ENCODE measurements at places on chromosomes 7 and 10.

DNA sequence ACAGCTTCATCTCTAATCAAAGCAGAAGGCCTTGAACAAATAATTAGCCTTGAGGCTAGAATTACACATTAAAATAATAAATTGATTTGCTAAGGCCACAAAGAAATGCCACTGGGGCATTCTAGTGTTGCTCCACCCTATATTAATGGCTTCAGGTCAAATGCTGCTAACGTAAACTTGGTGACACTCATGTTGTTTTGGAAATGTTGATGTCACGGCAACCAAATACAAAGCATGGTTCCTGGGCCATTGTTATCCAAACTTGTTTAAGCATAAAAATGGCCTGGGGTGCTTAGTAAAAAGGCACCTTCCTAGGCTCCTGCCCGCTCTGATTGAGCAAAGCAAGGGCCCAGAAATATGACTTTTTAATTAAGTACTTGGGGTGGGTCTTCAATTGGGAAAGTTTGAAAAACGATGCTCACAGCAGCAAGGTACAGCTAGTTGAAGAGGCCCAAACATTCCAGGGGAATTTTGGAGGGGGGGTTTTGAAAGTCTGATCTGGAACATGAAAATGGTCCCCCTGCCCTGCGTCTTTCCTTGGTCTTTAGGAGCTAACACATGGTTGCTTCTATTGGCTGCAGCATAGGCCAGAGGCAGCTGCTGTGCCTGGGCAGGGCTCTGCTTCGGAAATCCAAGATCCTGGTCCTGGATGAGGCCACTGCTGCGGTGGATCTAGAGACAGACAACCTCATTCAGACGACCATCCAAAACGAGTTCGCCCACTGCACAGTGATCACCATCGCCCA, 67.8 kb downstream of the ABCC2 start:
- DNase-seq: no peak

- DNase-seq: peak; percentile 6
Observed at GRCh38 chr7:117588352-117588794, 108.5 kb downstream of the CFTR start.

DNA sequence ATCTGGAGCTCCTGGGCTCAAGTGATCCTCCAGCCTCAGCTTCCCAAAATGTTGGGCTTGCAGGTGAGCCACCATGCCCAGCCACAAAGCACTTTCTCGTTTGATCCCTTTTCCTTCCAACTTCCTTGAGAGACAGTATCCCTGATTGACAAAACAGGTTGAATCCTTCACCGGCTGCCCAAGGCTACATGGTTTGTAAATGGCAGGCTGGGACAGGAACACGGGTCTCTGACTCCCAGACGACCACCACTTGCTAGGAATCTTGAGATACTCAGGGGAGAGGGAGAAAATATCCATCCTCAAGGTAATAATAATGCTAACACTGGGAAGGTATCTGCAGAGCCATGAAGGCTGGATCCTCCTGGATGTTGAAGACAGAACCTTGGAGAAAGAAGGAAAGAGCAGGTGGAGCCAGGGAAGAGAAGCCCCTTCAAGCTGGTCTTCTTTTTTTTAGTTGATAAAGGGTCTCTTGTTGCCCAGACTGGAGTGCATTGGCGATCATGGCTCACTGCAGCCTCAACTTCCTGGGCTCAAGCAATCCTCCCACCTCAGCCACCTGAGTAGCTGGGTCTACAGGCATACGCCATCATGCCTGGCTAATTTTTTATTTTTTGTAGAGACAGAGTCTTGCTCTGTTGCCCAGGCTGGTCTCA, 19.8 kb downstream of the MMRN2 start:
- no peak for DNase-seq

DNA sequence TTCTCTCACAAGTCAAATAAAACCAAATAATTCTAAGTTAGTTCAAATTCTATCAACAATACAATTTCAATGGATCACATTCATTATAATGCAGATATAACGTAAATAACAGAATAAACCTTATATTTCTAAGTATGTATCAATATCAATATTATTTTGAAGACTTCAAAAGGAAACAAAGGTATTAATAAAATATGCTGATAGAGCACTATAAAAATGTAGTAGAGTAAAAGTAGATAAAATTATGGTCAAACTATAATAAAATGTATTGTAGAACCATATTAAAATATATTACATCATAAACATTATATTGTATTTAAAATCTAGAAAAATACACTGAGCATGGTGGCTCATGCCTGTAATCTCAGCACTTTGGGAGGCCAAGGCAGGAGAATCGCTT, 23.5 kb upstream of the NRCAM start:
- no peak for DNase-seq

GRCh38 chr7:131733604-131734003, 177.2 kb upstream of the PODXL start:
- no peak for DNase-seq

GRCh38 chr10:66999762-67000545, 74.1 kb downstream of the LRRTM3 start:
- no peak for DNase-seq

DNA sequence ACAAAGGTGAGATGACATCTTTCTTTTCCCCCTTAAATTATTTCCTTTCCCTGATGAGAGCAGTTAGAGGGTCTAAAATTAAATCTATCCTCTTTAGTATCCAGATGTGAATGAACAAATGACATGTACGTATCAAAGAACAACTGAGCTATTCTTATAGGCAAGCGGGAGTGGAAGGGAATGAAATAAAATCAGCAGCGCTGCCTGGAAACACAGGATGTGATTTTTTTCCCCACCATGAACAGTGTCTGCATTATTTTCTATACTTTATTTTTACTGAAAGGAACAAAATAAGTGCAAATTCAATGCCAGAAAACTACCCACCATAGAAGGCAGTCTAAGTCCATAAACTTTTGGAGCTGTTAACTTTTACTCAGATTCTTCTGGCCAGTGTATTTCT, 40.6 kb downstream of the SLC26A4 start:
- DNase-seq: no peak

Data from non-pigmented ciliary epithelial cell (primary cell).